ENCODE measurements at places on chromosomes 4 and X. TPM values are rescaled to one million over a fixed set of nuclear protein-coding genes. Genes with fewer than 3 reads are reported as not detected.

The SLC4A4 gene
- total RNA-seq, result 21.1 TPM

The PAGE1 gene
- not detected for total RNA-seq

The COL4A6 gene
- total RNA-seq, result 3.7 TPM

The HOPX gene
- total RNA-seq, result 0.19 TPM

The ETFDH gene
- 22.2 TPM for total RNA-seq

The S100P gene
- total RNA-seq, result not detected

The SUPT20HL1 gene
- not detected for total RNA-seq

The ZNF518B gene
- total RNA-seq, result 33.8 TPM

The ZDHHC9 gene
- total RNA-seq, result 22.6 TPM

The HELQ gene
- total RNA-seq, result 12.8 TPM

The KLHL15 gene
- total RNA-seq, result 8.5 TPM

The RPL36A gene
- 320 TPM for total RNA-seq

The GATA1 gene
- not detected for total RNA-seq

The FREM3 gene
- under 0.01 TPM for total RNA-seq

The TCP11X2 gene
- not detected for total RNA-seq

The MSL3 gene
- 21.1 TPM for total RNA-seq

The NWD2 gene
- total RNA-seq, result not detected

The FAM9B gene
- total RNA-seq, result not detected

The SPANXA2 gene
- total RNA-seq, result not detected
